Activated CD4-positive, alpha-beta T cell treated with anti-CD3 and anti-CD28 coated beads, Interleukin-2, amount 50 U/mL, for 1 hour (primary cell): ENCODE measurements at places on chromosomes 4 and X.

GRCh38 chrX:97401154-97401553 is 517.4 kb downstream of the RPA4 start:
- DNase-seq, result no peak

GRCh38 chr4:38600575-38600974 is 63.4 kb upstream of the KLF3 start:
- no peak for DNase-seq

GRCh38 chr4:122562449-122562848 is 58.4 kb downstream of the IL21 start:
- no peak for DNase-seq

DNA sequence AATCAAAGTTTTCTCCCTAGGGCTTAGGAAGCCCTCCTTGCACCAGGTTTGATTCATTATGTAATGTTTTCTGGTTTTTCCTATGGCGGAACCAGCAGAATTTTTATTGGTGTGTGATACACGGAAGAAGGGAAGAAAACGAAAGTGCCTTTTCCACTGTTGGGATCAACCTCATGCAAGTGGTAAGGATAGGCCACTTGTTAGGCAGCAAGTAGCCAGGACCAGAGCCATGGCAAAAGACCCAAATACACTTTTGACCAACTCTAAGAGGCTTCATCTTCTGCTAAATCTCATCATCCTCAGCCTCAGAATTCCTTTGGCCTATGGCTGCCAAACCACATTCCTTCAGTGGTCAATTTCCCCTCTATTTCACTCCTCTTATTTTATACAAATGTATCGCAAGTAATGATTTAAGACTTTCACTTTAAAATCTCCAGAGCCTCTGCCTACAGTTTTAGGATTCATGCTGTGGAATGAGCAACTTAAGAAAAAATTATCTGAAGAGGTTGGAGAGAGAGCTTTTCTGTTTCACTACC is 21.2 kb downstream of the PPAT start:
- DNase-seq, result no peak

GRCh38 chr4:13484749-13485221 is 645 bp upstream of the RAB28 start:
- no peak for DNase-seq

- no peak for DNase-seq
These were observed 11.3 kb downstream of the SLC10A6 start for GRCh38 chr4:86837691-86838503.

- DNase-seq, result no peak
These were observed 141.7 kb upstream of the SCML1 start for GRCh38 chrX:17595456-17596035.

DNA sequence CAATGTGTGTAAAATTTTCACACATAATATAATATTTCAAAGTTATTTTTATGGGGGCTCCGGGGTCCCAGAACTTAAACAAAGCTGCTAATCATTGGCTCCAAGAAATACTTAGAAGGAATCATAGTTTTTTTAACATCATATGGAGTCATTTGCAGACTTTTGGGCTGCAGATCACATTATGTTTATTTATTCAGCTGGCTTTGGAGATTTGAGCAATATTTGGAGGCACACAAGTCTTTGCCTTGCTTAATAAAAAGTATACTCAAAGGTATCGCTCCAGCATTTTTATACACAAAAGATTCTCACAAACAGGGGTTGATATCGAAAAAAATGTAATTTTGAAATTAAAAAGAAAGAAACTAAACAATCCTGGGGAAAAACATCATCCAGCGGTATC is 382.5 kb upstream of the TENM3 start:
- no peak for DNase-seq

GRCh38 chrX:31464306-31464915 is 392.6 kb upstream of the FTHL17 start:
- DNase-seq, result no peak

DNA sequence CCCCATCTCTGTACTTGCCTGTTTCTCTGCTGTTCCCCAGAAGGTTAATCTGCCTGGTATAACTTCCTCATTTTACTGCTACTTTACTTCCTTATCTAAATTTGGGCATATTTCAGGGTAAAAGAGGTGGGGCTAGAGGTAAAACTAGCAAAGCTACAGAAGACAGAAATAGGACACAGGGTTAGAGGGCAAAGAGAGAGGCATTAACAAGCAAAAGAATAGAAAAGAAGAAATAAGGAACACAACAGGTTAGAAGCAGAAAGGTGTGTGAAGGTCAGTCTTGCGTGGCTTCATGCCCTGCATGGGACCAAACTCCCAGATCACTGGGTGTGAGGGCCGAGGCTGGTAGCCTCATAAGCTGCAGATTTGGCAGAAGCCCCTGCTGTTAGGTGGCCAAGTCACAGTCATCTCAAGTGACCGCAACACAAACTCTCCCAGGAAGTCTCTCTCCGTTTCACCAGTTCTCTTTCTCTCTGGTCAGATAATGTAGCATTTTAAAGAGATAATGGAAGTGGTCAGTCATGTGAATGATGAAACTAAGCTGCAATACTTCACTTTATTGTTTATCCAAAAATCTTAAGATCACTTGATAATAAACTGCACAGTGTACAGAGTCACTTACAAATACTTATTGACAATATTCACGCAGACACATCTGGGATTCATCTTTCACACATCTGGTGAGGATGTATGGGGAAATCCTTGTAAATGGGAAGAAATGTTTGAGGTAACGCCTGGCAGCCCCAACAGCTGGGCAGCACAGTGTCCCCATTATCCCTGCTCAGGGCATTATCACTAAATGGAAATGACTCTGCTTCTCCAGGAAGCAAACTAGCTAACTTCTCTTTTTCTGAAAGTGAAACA is 16.4 kb downstream of the TMEM154 start:
- no peak for DNase-seq
